ENCODE measurements at places on chromosomes 3 and 15.

DNA sequence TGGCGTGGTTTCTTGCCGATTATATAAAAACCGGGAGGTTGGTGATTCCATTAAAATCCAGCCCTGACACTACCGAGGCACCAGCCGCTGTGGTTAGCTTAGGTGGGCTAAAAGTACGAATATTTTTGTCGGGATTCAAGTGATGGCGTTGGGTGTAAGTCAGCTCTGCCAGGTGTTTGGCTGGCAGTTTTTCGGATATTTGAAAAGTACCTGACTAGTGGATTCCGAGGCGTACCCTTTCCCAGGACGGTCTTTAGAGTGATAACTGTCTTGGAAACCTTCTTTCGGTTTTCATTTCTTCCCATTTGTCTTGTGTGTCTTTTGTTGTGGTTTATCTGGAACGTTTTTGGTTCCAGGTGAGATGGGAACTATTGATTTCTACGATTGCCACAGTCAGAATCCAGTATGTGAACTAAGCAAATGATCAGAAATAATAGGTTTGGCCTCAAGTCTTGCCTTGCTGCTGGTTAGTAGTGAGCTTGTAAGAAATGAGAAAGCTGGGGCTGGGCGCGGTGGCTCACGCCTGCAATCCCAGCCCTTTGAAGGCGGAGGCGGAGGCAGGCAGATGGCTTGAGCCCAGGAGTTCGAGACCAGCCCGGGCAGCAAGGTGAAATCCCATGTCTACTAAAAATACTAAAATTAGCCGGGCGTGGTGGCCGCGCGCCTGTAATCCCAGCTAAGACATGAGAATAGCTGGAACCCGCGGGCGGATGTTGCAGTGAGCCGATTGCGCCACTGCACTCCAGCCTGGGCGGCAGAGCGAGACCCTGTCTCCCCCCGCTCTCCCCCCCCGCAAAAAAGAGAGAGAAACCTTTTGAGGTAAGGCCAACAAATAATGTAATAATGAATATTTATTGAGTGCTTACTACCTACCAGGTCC, 1.4 kb downstream of the FYTTD1 start:
- no peak for DNase-seq

DNA sequence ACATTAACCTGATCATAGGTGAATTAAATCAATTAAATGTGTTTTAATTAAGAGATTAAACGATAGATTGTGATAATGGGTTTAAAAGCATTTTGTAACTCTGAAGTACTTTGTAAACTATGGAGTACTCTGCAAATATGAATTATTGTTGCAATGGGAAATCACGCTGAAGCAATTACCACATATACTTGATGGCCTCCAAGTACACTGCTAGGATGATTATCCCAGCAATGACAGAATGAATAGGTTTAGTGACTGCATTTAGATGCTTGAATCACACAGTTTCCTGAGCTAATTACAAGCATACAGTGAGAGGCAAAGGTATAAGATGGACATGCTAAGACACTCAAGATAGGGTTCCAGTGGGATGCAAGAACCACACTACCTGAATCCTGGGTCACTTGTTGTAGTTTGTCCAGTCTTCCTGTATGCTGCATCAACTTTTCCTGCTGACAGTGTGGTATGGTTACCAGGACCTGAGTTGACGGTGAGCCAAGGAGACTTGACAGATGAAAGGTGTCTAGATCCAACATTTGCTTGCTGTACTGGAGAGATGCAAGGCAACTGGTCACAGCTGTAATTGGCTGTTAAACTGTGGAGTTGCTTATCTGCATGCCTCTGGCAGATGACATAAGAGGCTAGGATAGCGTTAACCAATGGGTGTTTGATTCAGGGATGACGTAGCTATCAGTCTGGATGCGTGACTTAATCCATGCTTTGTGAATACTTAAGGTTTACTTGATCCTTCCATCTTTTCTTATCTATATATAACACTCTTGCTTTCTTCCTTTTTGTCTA, 38.0 kb downstream of the RNF13 start:
- no peak for DNase-seq

DNA sequence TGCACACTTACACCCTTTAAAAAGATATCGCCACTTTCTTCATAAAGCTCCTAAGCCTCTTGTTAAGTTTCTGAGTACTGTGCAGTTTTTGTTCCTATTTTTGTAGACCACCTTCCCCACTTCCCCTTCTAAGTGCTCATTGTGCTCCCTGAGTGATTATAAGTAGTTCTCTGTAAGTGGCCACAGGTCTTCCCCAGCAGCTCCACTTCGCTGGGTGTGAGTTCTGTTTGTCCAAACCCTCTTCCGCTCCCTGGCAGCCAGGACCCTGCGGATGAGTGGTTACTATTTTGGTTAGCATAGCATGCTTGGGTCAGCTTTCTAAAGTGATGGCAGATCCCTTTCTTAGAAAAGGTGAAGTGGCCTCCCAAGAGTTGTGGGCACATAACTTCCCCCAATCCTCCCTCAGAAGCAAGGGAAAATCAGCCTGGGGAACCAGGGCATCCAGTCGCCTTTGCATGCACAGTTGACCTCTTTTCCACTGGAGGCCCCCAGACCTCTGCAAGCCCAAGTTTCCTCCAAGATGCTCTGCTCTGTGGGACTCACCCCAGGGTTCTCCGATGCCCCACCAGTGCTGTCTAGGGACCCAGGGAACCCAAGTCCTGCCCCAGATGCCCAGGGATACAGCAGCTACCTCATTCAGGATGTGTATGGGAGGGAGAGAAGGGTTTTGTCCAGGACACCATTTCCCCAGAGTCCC, 69.6 kb downstream of the ATP10A start:
- no peak for DNase-seq

- DNase-seq: no peak
These were observed 234.7 kb upstream of the CTDSPL start for GRCh38 chr3:37626736-37627565.

- no peak for DNase-seq
These were observed 819 bp downstream of the NEK4 start for GRCh38 chr3:52769786-52770455.

GRCh38 chr3:29655015-29655747, 374.3 kb downstream of the RBMS3 start:
- DNase-seq: no peak

DNA sequence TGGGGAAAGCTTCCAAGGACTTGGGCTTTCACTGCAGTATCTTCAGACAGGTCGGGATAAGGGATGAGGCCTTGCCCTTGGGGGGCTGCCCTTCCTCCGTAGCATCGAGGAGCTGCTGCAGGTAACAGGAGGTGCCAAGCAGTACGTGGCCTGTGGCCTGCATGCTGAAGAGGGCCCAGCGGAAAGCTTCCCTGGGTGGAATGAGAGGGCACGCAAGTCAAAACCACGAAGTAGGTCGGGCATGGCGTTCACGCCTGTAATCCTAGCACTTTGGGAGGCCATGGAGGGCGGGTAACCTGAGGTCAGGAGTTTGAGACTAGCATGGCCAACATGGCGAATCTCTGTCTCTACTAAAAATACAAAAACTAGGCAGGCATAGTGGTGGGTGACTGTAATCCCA, 12.9 kb downstream of the CIDEC start:
- no peak for DNase-seq

Data from cerebellar nuclear complex (tissue), 1 donor.